ENCODE measurements at places on chromosomes 7 and 10. TPM values are rescaled to one million over a fixed set of nuclear protein-coding genes. Genes with fewer than 3 reads are reported as not detected.

GRCh38 chr7:94903971-94904370, 3.4 kb upstream of the PPP1R9A start:
- H3K36me3 ChIP-seq: no peaks in the 10 kb centered on the region
- H3K27ac ChIP-seq: no peak overlapping the region

DNA sequence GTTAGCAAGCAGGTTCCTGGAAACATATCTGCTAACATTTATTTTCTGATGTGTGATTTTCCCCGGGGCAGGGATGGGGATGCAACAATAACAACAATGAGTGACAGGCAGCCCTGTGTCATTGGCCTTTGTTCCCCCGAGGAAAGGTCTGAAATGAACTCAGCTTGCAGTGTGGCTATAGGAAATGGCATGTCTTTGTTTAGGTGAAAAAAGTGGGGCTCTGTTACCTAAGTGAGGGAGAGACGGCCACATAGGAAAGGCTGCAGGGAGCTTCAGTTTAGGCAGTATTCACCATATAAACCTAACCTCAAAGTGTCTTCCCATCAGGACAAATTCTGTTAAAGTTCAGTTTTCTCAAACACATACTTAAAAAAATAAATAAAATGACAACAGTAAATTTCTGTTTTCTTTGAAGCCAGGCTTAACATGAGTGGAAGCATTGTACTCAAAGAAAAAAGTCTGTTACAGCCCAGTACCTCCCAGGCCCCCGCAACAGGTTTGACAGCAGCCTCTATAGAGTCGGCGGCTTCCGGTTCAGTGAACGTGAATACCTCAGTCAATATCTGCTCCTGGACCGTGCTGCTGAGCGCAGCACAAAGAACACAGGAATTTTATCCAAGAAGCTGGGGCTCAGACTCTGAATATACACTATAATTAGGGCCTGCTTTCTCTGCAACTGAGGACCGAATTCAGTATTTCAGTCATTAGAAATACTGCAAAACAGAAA, 168.3 kb downstream of the GLI3 start:
- no peaks in the 10 kb centered on the region for H3K4me1 ChIP-seq
- no peaks in the 10 kb centered on the region for H3K27me3 ChIP-seq
- H3K4me3 ChIP-seq: no peak overlapping the region
- H3K27ac ChIP-seq: no peak overlapping the region
- H3K36me3 ChIP-seq: no peaks in the 10 kb centered on the region
- no peak for DNase-seq

GRCh38 chr7:155995183-155995612, 182.9 kb upstream of the SHH start:
- H3K27me3 ChIP-seq: no peaks in the 10 kb centered on the region
- H3K36me3 ChIP-seq: no peaks in the 10 kb centered on the region
- H3K27ac ChIP-seq: no peak overlapping the region
- no peaks in the 10 kb centered on the region for H3K4me1 ChIP-seq
- no peak overlapping the region for H3K4me3 ChIP-seq

GRCh38 chr7:149714910-149715471, 58.4 kb downstream of the ZNF467 start:
- H3K27ac ChIP-seq: peak overlapping the region; percentile 66
- H3K4me3 ChIP-seq: peak overlapping the region; percentile 76
- no peaks in the 10 kb centered on the region for H3K27me3 ChIP-seq
- DNase-seq: no peak
- H3K4me1 ChIP-seq: no peaks in the 10 kb centered on the region
- no peaks in the 10 kb centered on the region for H3K36me3 ChIP-seq

- H3K27ac ChIP-seq: no peak overlapping the region
- H3K36me3 ChIP-seq: no peaks in the 10 kb centered on the region
- H3K27me3 ChIP-seq: no peaks in the 10 kb centered on the region
These were observed 45.5 kb upstream of the SLC29A4 start for GRCh38 chr7:5237286-5237685.

- no peaks in the 10 kb centered on the region for H3K36me3 ChIP-seq
- no peaks in the 10 kb centered on the region for H3K4me1 ChIP-seq
- no peaks in the 10 kb centered on the region for H3K27me3 ChIP-seq
- H3K27ac ChIP-seq: no peak overlapping the region
- no peak overlapping the region for H3K4me3 ChIP-seq
These were observed 33.6 kb downstream of the CNTNAP2 start for GRCh38 chr7:146150153-146150552.

DNA sequence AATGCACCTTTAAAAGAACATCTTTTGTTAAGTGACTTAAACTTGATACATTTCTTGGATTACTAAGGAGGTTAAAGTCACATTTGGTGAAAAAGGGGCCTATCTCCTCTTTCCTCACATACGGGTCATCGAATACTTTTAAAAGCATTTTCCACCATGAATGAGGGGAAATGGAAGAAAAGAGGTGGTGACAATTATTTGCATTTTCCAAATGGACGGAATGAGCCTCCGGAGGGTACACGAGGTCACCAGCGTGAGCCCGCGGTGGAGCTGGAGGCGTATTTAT, 1.0 kb upstream of the BMPR1A start:
- H3K27ac ChIP-seq: peak overlapping the region; percentile 100
- no peak for DNase-seq

Gene EBLN1
- 0.21 TPM for total RNA-seq

Gene MPP7
- total RNA-seq: 3.6 TPM

Gene ZC3HAV1
- 14.1 TPM for total RNA-seq

Gene NMT2
- total RNA-seq: 42.7 TPM

Gene ARID5B
- 64.1 TPM for total RNA-seq

All from uterus (tissue), 4 donors.